ENCODE measurements at places on chromosomes 1 and 21.

DNA sequence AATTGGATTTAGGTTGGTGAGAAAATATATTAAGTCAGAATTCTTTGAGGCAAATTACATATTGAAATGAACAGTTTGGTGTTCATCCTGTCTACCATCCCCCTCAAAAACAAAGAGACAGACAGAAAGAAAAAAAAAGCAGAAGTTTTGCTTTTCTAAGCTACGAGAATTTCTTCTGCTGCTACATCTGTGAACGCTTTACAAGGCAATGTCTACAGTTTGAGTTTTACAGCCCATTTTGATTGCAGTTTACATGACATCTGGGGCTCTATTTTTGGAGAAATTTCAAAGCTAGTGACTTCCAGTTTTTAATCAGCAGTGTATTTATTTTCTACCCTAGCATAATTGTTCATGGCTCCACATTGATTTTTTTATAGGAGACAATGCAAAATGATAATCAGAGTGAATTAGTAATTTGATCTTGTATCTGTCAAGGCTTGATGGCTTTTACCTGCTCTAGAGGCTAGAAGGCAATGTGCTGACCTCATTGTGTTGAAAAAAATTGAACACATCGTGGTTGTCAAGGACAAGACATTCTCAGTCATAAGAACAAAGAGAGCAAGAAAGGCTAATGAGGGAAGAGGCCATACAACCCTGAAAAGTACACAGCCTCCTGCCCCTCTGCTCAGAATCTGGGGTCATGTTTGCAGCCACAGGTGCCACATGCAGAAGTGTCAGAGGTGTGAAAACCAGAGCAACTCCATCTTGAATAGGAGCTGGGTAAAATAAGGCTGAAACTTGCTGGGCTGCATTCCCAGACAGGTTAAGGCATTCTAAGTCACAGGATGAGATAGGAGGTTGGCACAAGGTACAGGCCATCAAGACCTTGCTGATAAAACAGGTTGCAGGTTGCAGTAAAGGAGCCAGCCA, 201.0 kb upstream of the CAMK1G start:
- no peak for DNase-seq

DNA sequence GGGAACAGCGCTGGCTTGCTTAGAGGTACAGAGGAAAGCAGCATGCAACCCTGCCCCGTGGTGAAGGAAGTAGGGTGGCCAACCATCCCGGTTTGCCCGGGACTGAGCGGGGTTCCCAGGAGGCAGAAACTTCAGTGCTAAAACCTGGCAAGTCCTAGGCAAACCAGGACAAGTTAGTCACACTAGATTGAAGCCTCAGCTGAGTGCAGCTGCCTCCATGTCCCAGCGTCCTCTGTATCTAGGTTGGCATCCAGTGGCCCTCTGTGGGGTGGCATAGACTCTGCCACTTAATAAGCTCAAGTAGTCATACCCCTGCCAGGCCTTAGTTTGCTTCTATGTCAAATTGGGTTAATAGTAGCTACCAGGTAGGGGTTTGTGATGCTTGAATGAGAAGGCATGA, 67.1 kb downstream of the ATP2B4 start:
- no peak for DNase-seq

GRCh38 chr1:30444850-30445249, 278.5 kb downstream of the MATN1 start:
- DNase-seq: no peak

GRCh38 chr1:47679826-47680225, 242.0 kb downstream of the FOXD2 start:
- DNase-seq: no peak

DNA sequence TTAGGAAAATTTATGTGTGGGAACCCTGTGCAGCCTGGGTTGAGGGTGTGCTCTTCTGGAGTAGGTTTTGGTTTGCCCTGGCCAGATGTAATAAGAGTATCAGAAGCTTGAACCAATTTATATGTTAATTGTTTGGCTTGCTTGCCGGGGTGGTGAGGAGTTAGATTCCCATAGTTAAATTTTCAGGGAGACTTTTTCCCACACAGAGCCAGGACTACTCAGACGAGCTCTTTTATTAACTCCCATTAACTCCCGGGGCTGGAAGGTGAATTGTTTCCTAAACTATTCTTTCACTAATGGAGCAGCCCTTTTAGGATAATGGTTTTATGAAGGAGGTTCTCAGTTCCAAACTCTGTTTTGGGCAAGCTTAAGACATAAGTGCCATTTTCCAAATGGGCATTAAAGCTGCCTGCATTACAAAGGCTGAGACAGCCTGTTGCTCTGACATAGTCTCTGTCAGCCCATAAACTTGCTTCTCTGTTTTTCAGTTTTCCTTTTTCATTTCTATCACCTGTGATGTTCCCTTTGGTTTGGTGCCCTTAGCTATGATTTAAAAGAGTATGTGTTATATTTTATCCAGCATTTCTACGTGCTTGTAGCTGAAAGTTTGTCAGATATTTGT, 18.0 kb upstream of the RAB3GAP2 start:
- DNase-seq: no peak

DNA sequence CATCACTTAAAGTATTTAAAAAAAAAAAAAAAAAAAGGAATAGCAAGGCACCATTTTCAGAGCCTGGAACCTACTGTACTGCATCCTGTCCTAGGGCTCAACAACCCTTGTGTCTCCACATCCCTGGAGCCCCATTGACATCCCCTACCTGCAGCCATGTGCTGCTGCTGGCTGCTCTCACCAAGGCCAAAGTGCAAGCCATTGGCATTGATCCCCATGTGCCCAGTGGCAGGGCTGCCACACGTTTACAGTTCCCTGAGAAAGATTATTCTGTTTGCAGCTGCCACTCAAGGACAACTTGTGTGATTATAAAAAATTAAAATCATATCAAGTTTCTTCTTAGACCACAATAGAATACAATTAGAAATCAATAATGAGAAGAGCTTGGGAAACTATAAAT, 129.9 kb downstream of the LHX8 start:
- DNase-seq: no peak

DNA sequence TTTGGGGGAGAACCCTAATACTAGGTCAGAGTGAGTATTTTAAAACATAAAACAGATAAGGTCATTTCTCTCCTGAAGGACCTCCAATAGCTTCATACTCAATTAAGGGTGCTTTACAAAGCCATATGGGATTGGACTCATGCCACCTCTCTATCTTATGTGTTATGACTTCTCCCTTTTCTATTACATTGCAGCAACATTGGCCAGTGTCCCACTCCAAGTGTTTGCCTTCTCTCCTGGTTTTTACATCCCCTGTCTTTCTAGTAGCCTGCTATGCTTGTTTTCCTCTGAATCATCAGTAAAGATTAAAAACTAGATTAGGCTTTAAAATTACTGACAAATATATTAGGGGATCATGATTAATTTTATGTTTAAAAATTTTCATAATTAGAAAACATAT, 66.6 kb downstream of the SCMH1 start:
- DNase-seq: no peak

DNA sequence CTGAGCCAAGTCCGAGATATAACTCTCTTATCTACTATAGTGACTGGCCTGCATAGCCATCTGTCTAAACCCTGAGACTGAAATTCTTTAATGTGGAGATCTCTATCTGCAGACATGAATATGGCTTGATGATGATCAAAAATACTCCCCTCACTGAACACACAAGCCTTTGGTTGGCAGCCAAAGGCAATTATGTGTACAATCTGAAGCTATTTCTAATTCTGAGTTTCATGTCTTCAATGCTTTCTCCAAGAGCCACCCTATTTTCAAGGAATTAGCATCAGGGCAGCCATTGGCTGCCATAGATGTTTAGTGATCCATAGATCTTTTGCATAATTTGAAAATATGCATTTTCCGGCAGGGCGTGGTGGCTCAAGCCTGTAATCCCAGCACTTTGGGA, 168.2 kb downstream of the TGFB2 start:
- no peak for DNase-seq

- DNase-seq: no peak
These were observed 43.5 kb downstream of the RRAGC start for GRCh38 chr1:38815903-38816627.

DNA sequence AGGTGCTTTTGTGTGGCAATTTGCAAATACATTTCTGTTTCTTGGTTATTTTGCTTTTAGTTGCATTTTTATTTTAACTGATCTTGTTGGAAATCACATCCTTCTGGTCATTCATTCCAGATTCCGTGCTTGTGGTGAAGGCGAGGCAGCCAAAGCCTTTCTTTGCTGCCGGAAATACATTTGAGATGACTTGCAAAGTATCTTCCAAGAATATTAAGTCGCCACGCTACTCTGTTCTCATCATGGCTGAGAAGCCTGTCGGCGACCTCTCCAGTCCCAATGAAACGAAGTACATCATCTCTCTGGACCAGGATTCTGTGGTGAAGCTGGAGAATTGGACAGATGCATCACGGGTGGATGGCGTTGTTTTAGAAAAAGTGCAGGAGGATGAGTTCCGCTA, 34.8 kb upstream of the CD101 start:
- DNase-seq: no peak

GRCh38 chr1:52641307-52641706, 8.3 kb downstream of the SHISAL2A start:
- DNase-seq: no peak

DNA sequence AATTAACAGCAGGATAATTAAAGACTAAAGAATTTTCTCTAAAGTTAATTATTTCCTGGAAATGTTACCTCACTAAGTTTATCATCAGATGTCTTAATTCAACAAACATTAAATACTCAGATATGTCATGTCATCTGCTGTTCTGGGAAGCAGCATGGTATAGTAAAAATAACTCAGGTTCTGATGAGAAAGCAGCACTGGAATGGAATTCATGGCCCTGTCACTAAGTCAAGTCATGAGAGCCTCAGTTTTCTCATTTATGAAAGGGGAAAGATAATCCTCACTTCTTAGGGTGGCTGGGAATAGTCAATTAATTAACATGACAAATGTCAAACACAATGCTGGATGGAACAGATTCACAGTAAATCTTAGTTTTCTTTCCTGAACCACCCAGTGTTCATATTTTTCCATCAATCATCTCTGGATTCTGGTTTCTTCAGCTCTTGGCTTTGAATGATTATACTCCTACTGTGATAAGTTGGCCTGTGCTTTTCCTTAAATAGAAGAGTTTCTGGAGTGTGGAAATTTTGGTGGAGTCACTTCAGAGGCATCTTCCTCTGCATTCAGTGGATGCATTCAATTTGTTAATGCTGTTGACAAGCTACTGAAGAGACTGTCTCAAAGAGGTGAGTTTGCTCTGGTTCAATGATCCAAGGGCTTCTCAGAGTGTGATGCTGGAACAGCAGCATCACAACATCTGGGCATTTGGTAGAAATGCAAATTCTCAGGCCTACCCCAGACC, 319.4 kb downstream of the KCNH1 start:
- no peak for DNase-seq

DNA sequence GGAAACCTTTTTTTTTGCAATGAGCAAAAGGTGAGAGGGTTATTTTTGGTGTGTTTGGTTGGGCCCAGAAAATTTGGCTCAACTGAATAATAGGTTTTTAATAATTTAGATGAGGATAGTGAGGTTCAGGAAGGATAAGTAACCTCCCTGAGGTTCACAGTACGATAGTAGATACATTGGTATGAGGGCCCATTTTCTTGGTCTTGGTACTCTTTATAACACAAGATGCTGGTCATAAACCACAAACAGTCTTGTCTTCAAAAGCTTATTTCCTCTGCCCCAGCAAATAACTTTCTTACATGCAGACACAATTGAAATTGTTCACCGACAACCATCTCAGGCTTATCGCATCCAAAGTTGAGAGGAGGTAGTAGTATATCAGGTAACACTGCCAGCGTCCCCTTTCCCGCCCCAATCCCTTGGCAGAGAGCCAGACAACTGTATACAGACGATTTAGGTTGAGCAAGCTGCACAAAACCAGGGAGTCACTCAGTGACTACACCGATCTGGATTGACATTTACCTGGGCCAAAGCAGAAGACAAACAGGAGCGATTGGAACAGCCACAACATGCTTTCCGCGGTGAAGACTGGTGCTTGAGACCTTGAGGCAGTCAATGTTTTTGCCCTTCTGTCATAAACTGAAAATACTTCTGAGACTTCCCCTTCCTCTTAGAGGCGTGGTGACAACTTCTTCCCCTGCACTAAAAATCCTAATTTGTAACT, at the start of gene SLAMF6:
TSS of gene SLAMF6 (minus strand) at position 634 of the 724 bp plus-strand sequence. CDS start at position 571, 63 bp downstream.
- no peak for DNase-seq

DNA sequence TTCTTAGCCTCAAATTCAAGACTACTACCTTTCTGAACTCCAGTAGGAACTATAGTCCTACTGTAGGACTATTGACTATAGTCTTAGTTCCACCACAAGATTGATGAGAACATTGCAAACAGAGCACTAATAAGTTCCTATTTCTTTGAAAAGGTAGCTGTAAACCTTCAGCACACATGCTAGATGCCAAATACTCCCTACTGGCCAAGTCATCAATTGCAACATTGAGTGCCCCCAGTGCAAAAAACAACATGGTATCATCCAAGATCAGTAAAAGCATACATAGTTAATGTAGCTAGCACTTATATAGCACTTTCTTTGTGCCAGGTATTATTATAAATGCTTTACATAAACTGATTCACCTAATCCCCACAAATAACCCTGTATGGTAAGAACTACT, 99.8 kb downstream of the MRPL39 start:
- DNase-seq: no peak

GRCh38 chr1:51442198-51442597, 76.9 kb downstream of the EPS15 start:
- no peak for DNase-seq

DNA sequence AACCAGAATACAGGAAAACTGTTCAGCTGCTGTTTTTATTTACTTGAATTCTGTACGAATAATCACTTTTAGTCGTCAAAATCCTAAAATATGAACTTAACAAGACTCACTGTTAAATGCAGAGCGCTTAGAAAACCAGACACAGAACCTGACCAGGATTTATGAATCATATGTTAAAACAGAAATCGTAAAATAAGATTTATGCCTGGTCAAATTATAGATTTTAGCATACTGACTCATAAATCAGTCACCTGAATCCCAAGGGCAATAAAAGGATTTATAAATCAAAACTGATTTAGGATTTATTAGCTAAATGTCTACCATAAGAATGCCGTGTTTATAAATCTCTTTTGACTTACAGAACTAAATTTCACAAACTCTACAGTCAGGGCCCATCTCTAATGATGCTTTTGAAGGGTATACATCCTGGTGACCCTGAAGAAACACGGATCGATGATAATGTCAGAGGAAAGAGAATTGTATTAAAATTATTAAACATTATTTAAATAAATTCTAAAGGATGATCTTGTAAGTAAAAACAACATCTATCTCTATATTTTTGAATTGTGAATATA, 28.8 kb downstream of the CYYR1 start:
- no peak for DNase-seq

- no peak for DNase-seq
These were observed 144.6 kb downstream of the MAGI3 start for GRCh38 chr1:113534875-113535274.

DNA sequence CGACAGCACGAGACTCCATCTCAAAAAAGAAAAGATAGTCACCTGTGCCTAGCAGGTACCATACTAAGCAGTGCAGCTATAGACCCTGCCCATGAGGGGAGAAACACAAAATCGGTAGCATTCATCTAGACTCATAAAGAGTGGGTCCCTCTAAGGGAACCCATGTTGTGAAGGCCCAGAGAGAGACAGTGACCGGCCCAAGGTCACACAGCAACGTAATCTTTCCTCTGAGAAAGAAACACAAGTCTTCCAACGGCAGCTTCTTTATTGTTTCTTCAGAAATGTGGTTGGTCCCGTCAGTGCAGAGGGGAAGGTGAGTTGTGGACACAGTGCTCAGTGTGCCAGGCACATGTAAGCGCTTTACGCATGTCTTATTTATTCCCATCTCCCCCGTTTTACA, 198.6 kb upstream of the TMEM51 start:
- no peak for DNase-seq
